ENCODE measurements at places on chromosomes 12 and 14.

DNA sequence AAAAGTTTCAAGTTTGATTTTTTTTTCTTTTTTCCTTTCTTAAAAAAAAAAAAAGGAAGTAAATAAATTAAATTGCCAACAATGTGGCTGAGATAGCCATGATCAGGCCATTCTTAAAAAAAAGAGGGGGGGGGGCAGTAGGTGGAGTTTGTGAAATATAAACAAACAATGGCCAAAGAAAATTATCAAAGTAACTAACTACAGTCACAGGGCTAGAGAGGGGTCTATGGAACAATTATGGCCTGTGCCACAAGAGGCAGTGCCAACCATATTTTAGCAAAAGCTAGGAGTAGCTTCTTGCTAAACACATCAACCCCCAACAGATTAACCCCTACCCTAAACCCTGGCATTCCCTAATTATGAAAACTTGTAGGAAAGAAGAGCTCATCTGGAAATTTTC, 16.2 kb upstream of the SMARCC2 start:
- DNase-seq, result no peak

DNA sequence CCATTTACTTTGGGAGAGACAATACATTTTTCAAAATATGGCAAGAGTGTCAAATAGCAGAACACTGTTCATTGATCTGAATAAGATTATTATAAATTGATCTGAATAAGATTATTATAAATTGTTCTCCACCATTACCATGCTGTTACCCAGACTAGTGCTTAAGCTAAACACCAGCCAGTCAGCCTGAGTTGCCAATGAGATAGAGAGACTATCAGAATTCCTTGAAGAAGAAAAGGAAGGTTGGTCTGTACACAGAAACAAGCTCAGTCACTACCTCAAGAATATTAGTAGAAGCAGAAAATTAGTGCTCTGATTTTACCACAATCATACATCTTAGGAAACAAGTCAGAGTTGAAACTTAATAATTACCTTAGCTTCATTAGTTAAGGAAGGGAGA, 469.8 kb downstream of the FOXG1 start:
- no peak for DNase-seq

DNA sequence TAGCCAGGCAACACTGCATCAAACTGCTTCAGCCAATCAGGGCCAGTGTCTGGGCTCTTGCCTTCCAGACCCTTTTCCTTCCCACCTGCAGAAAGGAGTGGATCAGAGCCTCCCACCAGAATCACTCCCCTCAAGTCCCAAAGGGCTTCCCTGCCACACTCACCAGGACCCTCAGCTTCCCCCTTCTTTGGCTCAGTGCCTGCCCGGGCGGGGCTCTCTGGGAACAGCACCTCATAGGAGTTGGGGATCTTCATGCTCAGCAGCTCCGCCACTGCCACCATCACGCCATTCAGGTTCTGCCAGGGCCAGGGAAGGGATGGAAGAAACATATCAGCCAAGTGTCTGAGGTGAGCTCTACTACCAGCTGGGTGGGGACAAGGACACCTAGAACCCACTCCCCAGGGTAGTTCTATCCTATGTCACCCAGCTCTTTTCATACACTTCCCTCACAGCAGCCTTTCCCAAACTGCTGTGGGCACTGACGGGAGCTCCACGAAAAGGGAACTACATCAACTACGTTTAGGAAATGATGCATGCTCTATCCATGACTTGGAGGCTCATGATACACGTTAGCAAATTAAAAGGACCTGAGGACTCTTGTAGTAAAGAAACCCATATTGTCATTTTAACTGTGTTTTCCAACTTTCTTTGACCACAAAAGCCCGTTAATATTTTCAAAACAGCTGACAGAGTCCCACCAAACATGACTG, 9.4 kb upstream of the PRKAG1 start:
- peak; percentile 16 for DNase-seq

DNA sequence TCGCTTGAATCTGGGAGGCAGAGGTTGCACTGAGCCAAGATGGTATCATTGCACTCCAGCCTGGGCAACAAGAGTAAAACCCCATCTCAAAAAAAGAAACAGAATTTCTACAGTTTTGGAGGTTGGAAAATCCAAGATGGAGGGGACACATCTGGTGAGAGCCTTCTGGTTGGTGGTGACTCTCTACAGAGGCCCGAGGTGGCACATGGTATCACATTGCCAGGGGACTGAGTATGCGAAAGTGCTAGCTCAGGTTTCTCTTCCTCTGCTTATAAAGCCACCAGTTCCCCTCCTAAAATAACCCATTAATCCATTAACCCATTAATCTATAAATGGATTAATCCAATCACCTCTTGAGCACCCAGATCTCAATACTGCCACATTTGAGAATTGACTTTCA, 70.8 kb upstream of the DACT1 start:
- no peak for DNase-seq

- DNase-seq, result no peak
These were observed 24.3 kb downstream of the DDX24 start for GRCh38 chr14:94056579-94057308.

DNA sequence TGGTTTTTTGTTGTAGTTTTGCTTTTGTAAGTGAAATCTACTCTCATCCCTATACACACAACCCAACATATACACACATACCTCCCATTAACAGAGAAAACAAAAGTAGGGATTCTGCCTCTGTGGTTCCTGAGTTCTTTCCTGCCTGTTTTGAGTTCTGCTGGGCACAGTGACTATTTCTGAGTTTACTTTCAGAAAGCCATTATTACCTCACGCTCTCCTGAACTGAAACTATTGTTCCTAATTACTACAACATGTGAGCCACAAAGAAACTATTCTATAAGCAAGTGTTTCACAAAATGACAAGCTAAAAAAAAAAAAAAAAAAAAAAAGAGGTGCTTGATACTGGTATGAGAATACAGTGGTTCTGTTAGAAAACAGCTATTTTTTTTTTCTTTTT, 110.9 kb downstream of the ALG10B start:
- no peak for DNase-seq

All from adrenal gland (tissue), 19 donors.